Stimulated activated CD4-positive, alpha-beta T cell treated with anti-CD3 and anti-CD28 coated beads, Interleukin-4, amount 100 ng/mL, for 24 hours (primary cell): ENCODE measurements at places on chromosomes 4 and X.
A peak's percentile ranks its signal among the peaks of the same experiment; 100 is the strongest.

DNA sequence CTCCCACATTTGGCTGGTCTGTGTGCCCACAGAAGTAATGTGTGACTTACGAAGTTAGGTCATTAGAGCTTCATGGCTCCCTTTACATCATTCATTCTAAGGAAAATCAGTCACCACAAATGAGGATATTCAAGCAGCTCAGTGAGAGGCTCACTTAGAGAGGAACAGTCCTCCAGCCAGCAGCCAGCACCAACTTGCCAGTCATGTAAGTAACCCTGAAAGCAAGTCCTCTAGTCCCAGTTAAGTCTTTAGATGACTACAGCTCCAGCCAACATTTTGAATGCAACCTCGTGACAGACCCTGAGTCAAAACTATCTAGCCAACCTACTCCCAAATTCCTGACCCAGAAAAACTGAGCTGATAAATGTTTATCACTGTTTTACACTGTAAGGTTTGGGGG lies 71.3 kb downstream of the LRBA start:
- peak; percentile 14 for DNase-seq

DNA sequence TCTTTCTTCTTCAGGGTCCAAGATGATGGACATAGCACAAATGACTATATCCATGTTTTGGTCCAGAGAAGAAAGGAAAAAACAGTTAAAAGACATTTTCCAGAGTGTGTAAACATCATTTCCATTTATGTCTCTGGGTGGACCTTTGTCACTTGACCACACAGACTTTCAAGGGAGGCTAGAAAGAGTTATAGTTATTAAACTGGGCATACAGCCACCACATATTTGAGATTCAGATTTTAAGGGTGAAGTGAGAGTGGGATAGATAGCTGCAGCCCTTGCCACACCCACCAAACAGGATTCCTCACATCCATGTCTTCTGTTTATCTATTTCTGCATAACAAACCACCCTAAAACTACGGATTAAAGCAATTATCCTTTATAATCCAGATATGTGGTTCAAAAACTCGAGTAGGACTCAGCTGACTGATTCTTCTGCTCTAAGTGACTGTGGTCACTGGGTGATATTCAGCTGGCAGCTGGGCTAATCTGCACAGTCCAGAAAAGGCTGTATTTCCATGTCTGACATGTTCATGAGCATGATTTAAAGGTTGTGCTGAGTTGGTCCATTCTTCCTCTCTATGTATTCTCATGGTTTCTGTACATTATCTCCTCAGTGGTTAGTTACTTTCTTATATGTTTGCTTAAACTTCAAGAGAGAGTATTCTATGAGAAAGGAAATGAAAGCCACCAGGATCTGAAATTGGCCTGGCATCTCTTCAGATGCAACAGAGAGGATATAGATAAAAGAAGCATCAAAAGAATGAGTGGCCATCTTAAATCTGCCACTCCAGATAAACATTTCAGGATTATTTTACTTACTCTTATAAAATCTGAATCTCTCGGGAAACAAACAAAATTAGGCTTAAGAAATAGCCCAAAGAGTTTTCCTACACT lies 459.8 kb upstream of the CTSO start:
- no peak for DNase-seq

DNA sequence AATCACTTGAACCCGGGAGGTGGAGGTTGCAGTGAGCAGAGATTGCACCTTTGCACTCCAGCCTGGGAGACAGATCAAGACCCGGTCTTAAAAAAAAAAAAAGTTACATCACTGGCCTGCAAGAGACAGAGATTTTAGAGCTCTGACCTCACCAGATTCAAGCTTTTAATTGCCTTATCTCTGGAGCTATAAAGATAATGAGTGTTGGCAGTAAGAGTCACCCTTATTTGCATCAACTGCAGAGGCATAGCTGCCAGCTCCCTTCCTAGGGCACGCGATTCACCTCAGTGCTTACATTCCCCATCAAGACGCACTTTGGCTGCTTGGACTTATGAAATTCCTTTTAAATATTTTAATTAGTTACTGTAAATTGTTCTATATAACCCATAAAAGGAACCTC lies 12.5 kb upstream of the SPATA4 start:
- no peak for DNase-seq

GRCh38 chr4:76388160-76388908 lies 32.6 kb downstream of the CCDC158 start:
- no peak for DNase-seq

GRCh38 chr4:1994938-1995337 lies 13.8 kb downstream of the NELFA start:
- DNase-seq: no peak
